Hindlimb muscle (tissue), 1 donor: ENCODE measurements at places on chromosomes 16 and 17. TPM values are rescaled to one million over a fixed set of nuclear protein-coding genes. Genes with fewer than 3 reads are reported as not detected.

DNA sequence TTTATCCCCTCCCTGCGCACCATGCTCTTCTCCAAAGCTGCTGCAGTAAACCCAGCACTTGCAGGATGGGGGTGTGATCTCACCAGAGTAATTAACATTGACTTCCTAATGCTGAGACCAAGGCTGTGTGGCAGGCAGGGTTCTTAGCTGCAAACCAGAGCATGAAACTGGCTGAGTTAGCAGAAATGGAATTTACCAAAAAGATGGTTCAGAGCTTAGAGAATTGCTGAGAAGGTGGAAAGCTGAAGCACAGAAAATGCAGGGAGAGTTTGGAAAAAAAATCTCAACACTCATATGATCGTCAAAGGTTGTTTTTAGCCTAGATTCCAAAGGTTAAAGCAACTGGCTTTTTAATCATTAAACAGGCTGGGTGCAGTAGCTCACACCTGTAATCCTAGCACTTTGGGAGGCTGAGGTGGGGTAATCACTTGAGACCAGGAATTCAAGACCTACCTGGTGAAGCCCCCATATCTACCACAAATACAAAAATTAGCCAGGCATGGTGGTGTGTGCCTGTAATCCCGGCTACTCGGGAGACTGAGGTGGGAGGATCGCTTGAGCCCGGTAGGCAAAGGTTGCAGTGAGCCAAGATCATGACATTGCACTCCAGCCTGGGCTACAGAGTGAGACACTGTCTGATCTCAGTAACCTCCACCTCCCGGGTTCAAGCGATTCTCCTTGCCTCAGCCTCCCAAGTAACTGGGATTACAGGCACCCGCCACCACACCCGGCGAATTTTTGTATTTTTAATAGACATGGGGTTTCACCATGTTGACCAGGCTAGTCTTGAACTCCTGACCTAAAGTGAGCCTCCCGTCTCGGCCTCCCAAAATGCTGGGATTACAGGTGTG, 6.0 kb upstream of the TXNDC11 start:
- DNase-seq = no peak

- DNase-seq = no peak
Measured at GRCh38 chr16:62583414-62583813, 547.2 kb upstream of the CDH8 start.

DNA sequence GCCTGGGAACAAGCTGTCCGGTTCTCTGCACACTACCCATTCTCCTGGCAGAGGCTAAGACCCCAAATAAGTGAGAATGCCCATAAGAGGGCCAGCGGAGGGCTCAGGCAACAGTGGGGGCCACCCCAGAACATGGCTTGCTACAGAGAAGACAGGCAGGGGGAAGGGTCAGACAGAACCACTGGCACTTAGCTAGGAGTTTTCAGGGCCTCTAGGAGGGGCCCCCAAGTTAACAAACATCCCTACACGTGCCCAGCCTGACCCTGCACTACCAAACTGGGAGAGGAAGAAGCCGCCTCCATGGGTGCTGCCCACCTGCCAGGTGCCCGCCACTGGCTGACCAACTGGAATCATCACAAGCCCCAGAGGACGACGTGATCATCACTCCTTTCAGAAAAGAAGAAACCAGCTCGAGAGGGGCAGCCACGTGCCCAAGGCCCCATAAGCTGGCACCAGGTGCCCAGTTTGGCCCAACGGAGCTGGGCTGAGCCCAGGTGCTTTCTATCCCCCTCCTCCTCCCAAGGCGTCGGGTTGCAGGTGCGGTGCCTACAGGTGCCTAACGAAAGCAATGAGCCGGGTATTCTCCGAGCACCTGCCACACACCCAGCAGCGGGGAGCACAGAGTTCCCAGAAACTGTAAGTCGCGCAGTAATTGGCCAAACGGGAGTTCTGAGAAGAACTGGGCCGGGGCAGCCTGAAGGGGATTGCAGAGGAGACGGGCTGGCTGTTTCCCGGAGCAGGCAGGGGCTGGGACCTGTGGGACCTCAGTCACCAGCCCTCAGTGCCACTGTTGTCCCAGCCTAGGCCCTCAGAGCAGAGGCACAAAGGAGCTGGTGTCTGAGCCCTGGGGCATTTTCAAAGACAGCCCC, 13.2 kb downstream of the RPH3AL start:
- no peak for DNase-seq

DNA sequence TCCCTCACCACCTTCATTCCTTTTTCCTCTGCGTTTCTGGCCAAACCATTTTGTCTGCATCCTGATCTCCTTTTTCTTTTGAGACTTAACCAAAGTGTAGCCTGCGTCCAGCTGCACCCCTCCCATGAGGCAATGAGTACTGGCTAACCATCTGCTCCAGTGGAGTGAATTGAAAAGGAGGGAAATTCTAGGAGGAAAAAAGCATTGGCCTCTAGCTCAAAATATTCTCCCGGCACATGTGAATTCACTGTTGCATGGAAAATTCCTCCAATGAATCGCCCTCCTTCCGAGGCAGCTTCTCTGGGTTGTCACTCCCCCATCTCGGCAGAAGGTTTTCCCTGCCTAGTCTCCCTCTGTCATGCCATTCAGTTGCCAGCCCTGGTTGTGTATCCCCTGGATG, 5.6 kb downstream of the RAP1GAP2 start:
- no peak for DNase-seq

GRCh38 chr17:56326001-56326359, 172.7 kb downstream of the ANKFN1 start:
- DNase-seq = no peak

- DNase-seq = peak; percentile 52
Measured at GRCh38 chr17:60525328-60525684, 736 bp downstream of the APPBP2 start.

GRCh38 chr17:9028202-9028987, 7.1 kb downstream of the NTN1 start:
- peak; percentile 38 for DNase-seq

DNA sequence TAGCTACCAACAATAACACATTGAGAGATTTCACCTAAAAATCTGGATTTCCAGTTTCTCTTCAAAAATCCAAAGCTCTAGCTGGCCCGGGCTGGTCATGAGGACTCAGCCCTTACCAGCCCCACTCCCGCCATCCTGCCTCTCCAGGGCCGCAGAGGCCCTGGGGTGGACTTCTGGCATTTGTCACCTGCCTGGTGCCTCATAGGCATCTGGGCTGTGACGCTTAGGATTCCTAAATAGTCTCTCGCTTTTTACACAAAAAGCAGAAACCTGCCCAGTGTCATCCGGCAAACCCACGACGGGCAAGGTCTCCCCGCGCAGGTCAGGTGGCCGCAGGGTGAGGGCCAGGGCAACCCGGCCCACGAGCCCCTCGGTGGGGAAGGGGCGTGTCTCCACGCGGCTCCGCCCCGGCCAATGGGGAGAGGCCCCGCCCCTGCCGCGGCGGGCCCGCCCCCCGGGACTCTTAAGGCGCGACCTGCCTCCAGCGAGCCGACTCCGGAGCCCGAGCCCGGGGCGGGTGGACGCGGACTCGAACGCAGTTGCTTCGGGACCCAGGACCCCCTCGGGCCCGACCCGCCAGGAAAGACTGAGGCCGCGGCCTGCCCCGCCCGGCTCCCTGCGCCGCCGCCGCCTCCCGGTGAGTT, at the start of gene VASN:
Gene VASN (plus strand): TSS at position 492 of the 644 bp plus-strand sequence. CDS start 9,030 bp downstream, outside the sequence.
- peak; percentile 84 for DNase-seq

- DNase-seq = no peak
Measured at GRCh38 chr17:49334744-49335512, 27.1 kb downstream of the ZNF652 start.

DNA sequence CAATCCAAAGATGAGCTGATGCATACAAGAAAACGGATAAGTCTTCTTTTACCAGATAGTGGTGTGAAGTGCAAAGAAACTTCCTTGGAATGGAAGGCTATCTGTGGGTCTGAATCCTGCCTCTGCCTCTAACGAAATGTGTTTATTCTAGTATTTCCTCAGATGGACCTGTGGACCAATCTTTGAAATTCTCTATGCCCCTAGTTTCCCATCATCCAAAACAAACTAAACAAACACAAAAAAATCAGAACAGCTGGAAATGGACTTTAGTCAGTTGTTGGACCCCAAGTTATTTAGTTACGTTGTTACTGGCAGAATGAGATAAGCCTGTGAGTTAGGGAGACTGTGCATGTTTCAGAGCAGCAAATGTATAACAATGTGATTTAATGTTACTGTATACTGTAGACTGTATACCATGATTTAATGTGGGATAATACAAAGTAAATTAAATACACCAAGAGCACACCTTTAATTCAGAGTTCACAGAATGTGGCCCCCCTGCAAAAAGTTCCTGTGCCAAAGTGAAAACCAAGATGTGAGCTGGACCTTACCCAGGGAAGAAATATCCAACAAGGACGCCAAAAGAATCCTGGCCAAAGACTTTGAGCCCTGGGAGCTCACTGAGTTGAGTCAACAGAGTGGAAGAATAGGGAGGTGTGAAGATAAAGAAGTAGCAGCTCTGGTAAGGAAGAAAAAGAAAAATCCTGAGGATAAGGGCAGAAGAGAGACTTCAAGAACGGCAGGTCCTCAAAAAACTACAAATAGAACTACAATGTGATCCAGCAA, 255.2 kb downstream of the CNTNAP4 start:
- DNase-seq = no peak

- DNase-seq = no peak
Measured at GRCh38 chr17:34623856-34624766, 44.7 kb downstream of the TMEM132E start.

DNA sequence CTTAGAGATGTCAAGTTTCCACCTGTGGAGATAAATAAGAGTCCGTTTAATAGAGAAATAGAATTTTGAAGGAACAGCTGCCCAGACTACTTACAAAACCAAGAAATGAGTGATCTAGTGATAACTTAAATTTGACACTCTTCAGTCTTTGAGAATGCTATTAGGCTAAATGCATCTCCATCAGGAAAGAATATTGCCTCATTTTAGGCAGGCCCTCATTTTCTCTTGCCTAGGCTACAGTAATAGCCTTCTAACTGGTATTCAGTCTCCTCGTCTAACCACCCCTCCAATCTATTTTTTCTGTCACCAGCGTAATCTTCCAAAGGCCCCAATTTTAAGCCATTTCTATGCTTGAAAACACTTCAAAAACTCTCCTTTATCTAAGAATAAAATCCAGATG, 537.8 kb upstream of the CA10 start:
- DNase-seq = no peak

The NLK gene
- polyA plus RNA-seq = 6.7 TPM

The DBF4B gene
- polyA plus RNA-seq = 8.0 TPM
